CD4-positive, alpha-beta T cell treated with Interleukin-21 for 1 hour (primary cell): ENCODE measurements at places on chromosomes 1 and 21.

DNA sequence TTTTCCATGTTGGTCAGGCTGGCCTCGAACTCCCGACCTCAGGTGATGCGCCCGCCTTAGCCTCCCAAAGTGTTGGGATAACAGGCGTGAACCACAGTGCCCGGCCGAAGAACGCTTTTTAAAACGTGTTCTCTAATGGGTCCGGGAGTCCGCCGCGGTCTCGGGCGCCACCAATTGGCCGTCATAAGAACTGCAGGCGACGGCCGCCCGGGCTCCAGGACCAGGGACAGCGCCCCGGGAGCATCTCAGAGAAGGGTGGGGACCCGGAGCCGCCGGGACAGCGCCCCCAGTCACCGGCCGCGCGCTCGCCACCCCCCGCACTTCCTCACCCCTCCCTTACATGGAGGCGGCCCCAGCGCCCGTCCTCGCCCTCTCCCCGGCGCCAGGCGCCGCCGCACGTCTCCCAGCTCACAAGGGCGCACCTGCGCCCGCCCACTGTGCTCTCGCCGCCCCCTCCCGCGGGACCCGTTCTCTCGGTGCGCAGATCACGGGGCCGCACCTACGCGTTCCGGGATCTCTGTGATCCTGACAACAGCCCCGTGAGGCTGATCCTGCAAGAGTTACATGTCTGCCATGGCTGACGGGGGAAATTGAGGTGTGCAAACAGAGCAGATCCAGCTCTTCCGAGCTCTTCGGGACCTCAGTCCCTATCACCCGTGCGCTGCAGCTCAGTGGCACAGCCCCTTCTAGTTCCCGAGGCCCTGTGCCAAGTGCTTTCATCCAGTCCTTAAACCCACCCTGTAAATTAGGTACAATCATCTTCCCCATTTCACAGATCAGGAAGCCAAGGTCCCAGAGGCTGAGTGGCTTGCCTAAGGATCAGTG is 9.8 kb downstream of the RAP1GAP start:
- DNase-seq, result peak; percentile 86

DNA sequence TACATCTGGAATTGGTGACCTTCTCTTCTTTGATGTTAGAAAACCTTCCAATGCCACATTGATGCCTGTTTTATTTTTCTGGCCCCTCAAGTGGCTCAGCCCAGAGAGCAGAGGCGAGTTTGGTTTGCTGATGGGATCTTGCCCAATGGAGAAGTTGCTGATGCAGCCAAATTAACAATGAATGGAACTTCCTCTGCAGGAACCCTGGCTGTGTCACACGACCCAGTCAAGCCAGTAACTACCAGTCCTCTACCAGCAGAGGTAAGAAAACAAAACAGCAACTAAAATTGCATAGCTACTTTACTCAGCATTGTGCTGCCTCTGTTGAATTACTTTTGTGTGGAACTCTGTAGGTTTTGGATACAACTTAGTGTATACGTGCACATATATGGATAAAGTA is 97.6 kb downstream of the CC2D1B start:
- no peak for DNase-seq

DNA sequence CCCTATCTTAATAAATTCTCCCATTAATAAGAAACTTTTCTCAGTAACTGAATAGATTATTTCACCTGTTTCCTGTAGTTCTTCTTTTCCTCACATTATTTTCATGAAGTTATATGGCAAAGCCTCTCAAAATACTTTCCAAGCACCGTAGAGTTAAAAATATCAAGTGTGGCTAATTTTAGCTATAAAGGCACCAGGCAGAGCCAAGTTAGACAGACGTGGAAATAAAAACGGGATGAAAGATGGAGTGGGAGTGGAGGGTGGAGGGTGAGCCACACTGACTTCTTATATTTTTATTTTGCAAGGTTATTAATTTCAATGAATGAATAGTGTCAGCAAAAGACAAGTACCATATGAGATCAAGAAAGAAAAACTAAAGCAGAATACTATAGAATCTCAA is 71.7 kb downstream of the ENAH start:
- DNase-seq, result no peak

GRCh38 chr1:156667610-156667967 is 9.6 kb downstream of the NES start:
- DNase-seq, result no peak

DNA sequence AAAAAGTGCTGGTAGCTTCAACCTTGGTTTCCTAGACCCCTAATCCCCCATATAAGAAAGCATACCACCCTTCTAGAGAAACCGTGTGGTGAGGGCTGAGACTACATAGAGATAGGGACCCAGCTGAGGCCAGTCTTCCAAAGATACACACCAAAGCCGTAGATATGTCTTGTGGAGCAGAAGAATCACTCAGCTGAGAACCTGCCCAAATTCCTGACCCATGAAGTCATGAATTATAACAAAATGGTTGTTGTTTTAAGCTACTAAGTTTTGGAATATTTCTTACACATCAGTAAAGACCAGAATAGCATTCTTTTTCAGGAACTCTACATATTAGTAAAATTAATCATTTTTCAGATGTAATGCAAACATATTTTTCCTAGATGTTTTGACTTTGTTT is 3.3 kb upstream of the SNRPE start:
- DNase-seq, result no peak

- no peak for DNase-seq
These were observed at the start of gene A3GALT2 for GRCh38 chr1:33320619-33321165. A3GALT2 (minus strand) TSS chr1:33321098; CDS start chr1:33321098, 0 bp downstream.
